ENCODE measurements at places on chromosomes 4 and X.
A peak's percentile ranks its signal among the peaks of the same experiment; 100 is the strongest.

- no peak for DNase-seq
Observed at GRCh38 chr4:141395246-141395830, 174.6 kb downstream of the ZNF330 start.

- DNase-seq = no peak
Observed at GRCh38 chrX:51747671-51748070, 4.4 kb downstream of the GSPT2 start.

DNA sequence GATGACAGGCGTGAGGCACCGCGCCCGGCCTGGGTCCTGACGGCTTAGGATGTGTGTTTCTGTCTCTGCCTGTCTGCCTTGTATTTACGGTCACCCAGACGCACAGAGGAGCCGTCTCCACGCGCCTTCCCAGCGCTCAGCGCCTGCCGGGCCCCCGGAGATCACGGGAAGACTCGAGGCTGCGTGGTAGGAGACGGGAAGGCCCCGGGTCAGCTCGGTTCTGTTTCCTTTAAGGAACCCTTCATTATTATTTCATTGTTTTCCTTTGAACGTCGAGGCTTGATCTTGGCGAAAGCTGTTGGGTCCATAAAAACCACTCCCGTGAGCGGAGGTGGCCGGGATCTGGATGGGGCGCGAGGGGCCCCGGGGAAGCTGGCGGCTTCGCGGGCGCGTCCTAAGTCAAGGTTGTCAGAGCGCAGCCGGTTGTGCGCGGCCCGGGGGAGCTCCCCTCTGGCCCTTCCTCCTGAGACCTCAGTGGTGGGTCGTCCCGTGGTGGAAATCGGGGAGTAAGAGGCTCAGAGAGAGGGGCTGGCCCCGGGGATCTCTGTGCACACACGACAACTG, 1.3 kb downstream of the SHOX start:
- DNase-seq = no peak

DNA sequence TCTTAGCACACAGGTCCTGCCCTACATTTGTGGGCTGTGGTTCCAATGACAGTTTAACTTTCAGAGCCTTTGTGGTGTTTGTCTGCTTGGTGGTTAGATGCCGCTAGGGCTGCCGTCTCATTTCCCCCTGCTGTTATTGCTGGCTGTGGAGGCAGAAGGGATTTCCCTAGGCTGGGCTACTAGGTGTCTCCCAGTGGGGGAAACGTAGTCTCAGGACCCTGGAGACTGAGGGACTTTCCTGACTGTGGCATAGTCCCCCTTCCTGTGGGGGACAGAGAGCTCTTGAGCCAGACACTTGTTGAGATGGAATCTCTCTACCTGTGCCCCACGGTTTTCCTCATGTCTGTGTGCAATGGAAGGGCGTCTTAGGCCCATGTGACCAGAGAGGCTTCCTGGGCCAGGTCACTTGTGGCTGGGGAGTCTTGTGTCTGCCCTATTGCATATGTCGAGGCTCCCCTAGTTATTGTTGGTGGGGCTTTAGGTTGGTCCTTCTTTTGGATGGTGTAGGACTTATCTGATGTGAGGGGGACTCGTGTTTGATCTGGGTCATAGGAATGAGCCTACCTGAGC, 68.2 kb downstream of the ARHGAP10 start:
- DNase-seq = no peak

DNA sequence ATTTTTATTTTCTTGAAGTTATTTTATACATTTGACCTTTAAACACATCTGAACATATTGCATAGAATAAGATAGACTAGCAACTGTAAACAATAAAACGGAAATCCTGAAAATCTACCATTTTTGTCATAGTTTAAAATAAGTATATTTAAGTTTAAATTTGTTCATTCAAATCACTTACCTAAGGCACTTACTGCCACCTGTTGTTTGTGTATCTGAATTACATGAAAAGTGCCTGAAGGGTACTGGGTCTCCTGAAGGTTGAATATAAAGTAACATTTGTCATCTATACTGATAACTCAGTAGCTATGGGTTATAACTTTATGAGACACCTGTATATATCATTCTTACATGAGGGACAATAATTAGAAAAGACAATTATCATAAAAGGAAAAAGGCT, 38.6 kb downstream of the TRPC5 start:
- DNase-seq = no peak

- no peak for DNase-seq
Observed at GRCh38 chr4:53654300-53654758, 63.0 kb upstream of the LNX1 start.

- DNase-seq = no peak
Observed at GRCh38 chr4:86264241-86264640, 95.6 kb downstream of the MAPK10 start.

- DNase-seq = peak; percentile 83
Observed at GRCh38 chrX:154541896-154542722, 4.5 kb downstream of the G6PD start.

DNA sequence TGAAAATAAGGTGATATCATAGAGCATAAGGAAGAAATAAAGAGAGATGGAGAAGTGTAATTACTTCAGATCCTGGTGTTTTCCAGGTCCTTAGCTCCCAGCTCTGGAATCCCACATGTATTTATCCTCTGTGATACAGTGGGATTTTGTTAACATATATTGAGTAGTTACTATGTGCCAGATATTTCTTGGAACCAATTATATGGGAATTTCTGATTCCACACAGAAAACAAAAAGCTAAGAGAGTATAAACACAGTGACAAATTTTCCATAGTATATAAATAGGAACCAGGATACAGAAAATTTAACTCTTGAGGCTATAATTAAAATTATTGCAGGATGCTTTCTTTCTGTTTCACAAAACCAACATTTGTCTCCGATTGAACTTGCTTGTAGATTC, 1067.5 kb downstream of the PCDH7 start:
- DNase-seq = no peak

GRCh38 chr4:20840648-20841190, 140.5 kb downstream of the PACRGL start:
- no peak for DNase-seq

DNA sequence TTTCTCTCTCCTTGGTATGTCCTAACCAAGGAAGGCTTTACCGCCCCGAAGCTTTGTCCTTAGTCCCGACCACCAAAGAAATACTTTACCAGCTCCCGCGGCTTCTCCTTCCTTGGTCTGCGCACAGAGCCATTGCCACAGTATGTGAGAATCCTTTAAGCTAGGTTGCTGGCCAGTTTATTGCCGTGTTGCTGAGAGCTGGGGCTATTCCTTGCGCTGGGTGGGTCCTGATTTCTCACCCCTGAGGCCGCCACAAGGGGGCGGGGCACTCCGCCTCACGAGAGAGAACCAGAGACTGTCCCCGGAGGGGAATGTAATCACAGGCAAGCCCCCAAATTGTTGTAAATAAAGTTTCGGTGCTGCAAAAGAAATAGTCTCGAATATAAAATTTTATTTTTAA, 331.0 kb upstream of the PCDH10 start:
- DNase-seq = peak; percentile 15

DNA sequence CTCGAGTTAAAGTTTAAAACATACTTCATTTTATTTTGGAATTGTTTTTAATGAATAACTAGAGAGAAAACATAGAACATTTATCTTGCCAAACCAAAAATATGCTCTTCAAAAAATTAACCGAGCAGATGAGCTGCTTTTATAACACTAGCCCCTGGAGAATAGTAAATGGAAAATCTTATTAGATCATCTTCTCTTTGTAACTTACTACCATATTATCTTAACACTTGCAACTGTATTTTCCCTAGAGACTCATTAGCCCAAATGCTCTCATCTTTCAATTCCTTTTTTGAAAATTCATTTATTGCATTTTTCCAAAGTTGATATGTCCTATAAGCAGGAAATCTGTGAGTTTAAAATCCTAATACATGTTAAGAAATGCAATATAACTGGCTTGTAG, 143.3 kb downstream of the CAMK2D start:
- DNase-seq = no peak

GRCh38 chrX:13719192-13719856, 15.1 kb downstream of the TRAPPC2 start:
- DNase-seq = no peak

DNA sequence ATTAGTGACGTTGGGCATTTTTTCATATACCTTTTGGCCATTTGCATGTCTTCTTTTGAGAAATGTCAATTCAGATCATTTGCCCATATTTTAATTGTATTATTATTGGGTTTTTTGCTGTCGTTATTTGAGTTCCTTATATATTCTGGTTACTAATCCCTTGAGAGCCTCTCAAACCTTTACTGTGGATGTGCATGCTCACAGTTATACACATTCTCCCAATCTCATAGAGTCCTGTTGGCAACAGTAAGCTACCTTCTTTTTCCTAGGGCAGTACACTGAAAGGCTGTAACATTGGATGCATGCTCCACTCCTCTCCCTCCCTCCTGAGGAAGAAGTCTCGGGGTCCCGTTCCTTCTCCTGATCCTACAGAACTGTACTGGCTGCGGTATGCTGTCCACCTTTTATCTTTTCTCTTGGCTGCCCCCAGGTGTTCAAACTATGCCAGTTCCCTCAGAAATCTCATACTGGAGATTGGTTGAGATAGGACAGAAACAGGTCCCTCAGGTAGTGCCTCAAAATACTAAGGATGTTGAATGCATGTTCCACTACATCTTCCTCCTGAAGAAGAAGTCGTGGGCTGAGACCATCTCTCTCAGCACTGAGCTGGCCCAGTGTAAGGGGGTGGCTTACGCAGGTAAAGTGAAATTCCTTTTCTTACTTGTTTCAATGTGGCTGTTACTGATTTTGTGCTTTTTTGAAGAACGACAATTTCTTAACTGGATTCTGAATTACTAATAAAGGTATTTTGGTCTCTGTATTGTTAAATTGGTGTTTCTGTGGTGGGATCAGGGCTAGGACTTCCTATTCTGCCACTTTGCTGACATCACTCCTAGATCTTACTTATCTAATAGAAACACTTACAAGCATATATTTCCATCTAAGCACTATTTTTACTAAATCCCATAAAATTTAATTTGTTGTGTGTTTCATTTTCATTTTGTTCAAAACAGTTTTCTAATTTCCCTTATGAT, 145.4 kb upstream of the HUWE1 start:
- DNase-seq = peak; percentile 28

- peak; percentile 30 for DNase-seq
Observed at GRCh38 chr4:152352622-152353116, 183.2 kb downstream of the FBXW7 start.

DNA sequence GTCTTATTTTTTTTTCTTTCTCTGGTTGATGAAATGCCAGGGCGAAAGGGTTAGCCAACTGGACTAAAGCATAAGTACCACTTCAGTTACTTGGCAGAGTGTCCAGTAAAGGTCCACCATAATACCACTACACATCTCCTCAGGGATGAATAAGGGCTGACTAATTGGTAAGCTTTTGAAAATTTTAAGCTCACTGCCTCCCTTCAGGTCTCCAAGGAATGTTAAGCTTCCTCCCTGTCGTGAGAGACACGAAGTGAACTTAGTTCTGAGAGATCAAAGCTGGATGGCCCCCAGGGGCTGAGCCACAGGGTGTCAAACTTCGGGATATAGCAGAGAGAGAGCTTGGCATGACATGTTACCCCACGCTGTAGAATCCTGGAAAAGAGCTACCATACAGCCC, 111.4 kb downstream of the VSIG4 start:
- DNase-seq = no peak

DNA sequence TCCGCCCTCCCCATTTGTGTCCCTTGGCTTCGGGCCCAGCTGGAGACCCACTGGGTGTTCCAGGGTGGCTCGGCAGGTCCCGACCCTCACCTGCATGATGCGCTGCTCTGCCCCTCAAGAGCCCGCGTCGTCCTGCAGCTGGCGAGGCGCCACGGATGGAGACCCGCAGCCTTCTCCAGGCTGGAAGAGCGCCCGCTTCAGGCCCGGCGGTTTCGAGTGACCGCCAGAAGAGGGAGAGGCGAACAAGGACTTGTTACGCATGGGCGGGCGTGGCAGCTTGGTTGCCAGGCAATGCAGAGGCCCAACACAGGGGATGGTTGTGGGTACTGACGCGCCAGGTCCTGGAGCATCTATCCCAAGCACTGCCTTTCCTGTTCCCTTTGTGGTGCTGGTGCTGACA, at the start of gene PDCL2:
Gene PDCL2 (minus strand): TSS at position 232 of the 400 bp plus-strand sequence. CDS start 136 bp downstream, at position 96.
- DNase-seq = no peak

DNA sequence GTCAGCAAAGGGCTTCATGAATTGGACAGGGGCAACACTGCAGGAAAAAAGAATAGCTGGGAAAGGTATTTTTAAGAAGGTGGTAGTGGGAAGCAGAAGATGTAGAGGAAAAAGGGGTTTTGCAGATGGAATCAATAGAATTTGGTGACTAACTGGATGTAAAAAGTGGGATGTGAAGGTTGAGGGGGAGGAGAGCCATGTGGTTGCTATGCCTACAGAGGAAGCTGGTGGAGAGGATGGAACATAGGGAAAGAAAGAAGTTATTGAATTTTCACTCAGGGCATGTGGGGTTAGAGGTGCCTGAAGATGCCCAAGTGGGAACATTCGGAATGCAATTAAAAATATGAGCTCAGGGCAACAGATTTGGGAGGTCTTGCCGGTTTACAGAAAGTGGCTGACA, 33.0 kb downstream of the REELD1 start:
- no peak for DNase-seq

DNA sequence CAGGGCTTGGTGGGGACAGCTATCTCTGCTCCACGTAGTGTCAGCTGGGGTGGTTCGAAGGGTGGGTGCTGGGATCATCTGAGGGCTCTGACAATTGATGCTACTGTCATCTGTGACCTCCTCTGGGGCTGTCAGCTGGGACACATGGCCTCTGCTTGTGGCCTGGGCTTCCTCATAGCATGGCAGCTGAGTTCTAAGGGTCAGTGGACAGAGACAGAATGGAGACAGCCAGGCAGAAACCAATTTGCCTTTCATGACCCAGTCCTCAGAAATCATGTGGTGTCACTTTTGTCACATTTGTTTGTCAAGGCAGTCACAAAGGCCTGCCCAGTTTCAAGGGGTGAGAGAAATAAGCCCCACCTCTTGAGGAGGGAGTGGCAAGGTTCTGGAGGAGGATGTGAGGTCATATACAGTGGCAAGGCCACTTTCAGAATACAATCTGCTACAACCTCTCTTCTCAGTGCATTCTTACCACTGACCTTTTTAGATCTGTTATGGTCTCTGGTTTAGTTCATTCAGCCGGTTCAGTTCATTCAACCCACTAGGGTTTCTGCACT, 103.6 kb upstream of the BCOR start:
- DNase-seq = no peak

- DNase-seq = no peak
Observed at GRCh38 chr4:13640149-13640940, 12.8 kb upstream of the BOD1L1 start.

- DNase-seq = no peak
Observed at GRCh38 chr4:106256190-106256589, 59.8 kb downstream of the TBCK start.

DNA sequence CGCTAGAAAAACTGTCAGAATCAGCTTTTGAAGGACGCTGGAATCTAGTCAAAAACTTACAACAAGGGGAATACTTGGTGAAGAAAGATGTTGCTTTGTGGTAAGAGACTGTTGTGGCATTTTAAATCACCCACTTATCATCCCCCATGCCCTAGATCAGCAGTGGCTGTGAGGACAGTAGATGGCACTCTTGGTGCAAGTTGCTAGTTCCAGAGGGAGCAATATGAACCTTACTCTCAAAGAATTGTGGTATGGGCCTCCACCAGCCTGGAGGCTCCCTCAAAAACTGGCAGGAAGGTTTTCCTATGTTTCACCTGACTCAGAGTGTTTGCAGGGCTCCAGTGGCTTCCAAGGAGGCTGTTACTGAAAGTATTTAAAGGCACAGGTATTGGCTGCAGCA, 37.7 kb upstream of the SLC16A2 start:
- no peak for DNase-seq
